ENCODE measurements at places on chromosomes 3 and 15.

DNA sequence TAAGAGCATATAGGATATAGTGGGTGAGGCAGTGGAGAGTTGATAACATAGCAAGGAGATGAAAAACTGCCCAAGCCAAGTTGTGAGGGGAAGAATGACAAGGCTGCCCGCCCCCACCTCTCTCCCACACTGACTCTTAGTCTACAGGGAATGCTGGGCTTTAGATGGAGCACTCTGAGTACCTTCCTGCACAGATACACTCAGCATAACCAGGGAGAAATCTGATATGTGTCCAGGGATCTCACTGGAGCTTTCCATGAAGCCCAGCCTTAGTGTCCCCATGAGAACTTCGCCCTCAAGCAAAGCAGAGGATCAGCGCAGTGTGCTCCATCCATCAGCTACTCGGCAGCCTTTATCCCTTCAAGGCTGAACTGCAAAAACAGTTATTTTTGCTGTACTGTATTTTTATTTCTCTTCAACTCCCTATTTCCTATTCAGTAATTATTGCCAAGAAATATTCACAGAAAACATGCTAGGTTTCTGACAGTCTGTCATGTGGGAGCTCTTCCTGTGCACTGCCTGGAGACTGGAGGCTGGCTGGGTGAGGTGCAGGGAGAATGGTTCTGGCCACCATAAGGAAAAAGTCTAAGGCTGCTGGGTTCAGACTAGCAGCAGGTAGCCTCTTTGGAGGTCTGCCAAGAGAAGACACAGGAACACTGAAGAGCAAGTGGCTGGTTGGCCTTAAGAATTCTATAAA is 475.2 kb upstream of the PPP2R3A start:
- DNase-seq: no peak

DNA sequence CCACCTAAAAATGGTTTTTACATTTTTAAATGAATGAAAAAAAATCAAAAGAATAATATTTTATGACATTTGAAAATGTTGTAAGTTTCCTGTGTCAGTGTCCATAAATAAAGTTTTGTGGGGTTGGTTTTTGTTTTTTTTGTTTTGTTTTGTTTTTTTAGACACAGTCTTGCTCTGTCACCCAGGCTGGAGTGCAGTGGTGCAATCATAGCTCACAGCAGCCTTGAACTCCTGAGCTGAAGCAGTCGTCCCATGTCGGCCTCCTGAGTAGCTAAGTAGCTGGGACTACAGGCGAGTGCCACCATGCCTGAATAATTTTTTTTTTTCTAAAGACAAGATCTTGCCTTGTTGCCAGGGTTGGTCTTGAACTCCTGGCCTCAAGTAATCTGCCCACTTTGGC is 2.8 kb upstream of the GLB1 start:
- DNase-seq: no peak

- no peak for DNase-seq
These were observed 279.8 kb downstream of the ZPLD1 start for GRCh38 chr3:102714567-102714966.

- no peak for DNase-seq
These were observed 170.5 kb downstream of the CTNNB1 start for GRCh38 chr3:41369838-41370237.

DNA sequence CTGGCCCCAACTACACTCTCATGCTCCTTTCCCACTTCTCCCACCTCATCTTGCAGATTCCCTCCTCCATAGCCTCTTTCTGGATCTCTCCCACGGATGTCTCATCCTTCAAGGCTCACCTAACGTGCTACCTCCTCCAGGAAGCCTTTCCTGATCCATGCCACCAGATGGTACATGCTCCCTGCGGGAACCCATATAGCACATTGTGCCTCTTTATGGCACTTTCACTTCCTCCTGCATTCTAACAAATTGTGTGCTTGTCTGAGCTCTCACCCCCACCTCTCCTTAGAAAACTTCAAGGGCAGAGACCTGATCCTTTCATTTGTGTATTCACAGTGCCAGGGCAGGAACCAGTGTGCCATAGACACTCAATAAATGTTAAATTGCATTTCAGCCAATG is 63.0 kb downstream of the HES1 start:
- no peak for DNase-seq

GRCh38 chr3:13637311-13637891 is 88.5 kb downstream of the FBLN2 start:
- DNase-seq: no peak

GRCh38 chr3:28617821-28618220 is 269.2 kb upstream of the AZI2 start:
- no peak for DNase-seq

DNA sequence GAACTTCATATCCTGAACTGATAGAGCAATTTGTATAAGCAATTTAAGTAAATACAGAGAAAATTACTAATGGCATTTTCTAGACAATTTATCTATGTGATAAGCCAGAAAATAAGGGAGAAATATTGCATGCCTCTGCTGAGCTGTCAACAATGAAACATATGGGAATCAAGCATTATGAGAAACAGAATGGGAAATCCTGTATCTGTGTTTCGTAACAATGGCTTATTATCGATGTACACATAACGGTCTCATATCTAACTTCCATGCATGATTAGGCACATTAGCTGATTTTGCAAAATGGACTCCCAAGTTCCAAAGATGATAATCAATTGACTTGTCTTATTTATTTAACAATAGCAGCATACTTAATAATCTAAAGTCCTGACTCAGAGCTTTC is 30.4 kb upstream of the KCNMB2 start:
- DNase-seq: no peak

- DNase-seq: no peak
These were observed 11.2 kb downstream of the DENND6A start for GRCh38 chr3:57681691-57682090.

DNA sequence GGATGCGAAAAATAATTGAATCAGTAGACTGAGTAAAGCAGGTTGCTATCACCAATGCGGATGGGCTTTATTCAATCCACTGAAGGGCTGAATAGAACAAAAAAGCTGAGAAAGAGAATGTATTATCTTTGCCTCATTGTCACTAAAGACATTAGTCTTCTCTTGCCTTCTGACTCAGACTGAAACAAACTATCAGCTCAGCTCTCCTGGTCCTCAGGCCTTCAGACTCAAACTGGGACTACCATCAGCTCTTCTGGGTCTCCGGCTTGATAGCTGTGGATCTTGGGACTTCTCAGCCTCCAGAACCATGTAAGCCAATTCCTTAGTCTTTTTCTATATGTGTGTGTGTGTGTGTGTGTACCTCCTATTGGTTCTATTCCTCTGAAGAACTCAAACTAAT is 12.6 kb downstream of the IFT57 start:
- no peak for DNase-seq

GRCh38 chr3:154656486-154656885 is 226.5 kb upstream of the GPR149 start:
- no peak for DNase-seq

GRCh38 chr15:86413191-86413590 is 333.5 kb downstream of the AGBL1 start:
- DNase-seq: no peak

- no peak for DNase-seq
These were observed 826.8 kb upstream of the NR2F2 start for GRCh38 chr15:95503640-95504225.

- DNase-seq: no peak
These were observed 14.2 kb downstream of the NR1D2 start for GRCh38 chr3:23959135-23959900.

GRCh38 chr3:30347679-30348216 is 258.7 kb upstream of the TGFBR2 start:
- DNase-seq: no peak

GRCh38 chr3:111741181-111741580 is 117.9 kb upstream of the PHLDB2 start:
- no peak for DNase-seq

- DNase-seq: no peak
These were observed 129.9 kb upstream of the UBE3A start for GRCh38 chr15:25568751-25569150.

DNA sequence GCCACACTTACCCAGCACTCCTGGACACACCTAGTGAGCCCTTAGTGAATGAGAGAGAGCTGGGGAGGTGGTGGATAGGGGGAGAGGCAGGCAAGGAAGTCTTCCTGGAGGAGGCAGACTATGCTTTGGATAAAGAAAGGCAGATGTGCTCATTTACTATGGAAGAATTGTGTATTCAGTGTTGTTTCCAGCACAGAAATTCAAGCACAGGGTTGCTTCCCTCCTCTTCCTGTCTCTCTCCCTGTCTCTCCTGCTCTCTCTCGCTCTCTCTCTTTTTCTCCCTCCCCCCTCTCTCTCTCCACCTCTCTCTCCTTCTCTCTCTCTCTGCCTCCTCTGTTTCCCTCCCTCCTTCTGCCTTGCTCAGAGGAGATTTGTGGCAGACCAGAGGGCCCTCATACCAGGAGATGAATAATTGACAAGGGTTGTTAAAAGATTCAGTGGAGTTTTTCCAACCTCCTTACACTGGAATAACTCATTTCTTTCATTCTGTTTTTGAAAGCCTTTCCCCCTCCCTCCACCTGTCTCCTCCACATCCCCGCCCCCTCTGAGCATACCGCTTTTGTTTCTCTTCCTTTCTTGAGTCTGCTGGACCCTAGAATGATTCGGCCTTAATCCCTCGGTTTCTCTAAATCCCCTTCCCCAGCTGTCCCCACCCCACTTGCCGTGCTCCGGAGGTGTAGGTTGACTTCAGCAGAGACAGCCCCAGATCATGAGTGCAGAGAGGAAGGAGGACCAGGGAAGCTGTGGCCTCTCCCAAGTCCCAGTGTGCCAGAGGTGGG is 65.6 kb downstream of the CCDC33 start:
- no peak for DNase-seq

DNA sequence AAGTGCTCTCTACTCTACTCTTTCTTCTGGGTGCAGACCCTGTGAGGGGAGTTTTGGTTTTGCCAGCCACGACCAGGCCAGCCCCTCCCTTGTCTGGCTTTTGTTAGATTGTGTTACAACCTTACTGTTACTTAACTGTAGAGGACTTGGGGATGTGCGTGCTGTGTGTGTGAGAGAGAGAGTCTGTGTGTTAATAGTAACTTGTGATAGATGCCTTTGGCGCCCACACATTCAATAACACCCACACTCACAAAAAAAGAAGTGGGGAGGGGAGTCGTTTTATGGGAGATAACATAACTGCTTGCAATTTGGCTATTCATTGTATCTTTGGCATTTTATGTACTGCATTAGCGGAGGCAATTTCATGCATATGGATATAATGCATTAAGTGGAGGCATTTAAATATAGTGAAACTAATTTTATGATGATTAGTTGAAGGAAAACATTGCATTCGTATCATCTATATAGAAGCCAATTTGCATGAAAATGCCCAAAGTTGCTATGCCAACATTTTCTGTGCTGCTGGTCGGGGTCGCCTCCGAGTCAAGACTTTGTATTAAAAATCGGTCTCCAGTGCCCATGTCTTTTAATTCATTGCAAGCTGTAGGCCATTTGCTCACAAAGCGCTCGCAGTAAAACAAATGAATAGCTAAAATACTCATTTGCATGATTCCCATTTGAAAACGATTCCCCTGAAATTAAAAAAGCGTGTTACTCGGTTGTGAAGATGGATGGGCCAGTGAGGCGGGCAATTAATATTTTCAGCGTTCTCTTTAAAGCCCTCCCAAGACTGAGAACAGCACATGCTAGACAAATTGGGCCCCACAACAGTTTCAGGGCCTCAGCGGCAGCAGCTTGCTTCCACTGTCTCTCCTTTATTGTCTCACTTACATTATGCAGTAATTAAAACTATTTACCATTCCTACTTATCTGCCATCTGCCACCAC is 158.5 kb upstream of the SMAD3 start:
- DNase-seq: no peak

DNA sequence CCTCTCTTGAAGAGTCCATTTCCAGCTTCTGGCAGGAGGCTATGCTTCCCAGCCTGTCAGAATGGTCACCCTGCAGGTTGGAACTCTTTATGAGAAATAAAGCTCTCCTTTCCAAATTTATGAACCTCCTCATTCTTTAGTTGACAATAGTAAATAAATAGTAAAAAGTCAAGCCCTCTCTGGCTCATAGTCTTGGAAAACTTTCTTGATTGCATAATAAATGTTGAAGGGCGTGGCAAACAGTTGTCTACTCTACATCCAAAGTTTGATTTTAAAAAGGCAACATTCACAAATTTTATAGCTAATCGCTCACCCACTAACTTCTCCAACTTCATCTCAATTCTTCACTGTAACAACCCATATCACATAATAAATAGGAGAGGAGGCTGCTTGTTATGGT is 58.8 kb downstream of the MCF2L2 start:
- no peak for DNase-seq

DNA sequence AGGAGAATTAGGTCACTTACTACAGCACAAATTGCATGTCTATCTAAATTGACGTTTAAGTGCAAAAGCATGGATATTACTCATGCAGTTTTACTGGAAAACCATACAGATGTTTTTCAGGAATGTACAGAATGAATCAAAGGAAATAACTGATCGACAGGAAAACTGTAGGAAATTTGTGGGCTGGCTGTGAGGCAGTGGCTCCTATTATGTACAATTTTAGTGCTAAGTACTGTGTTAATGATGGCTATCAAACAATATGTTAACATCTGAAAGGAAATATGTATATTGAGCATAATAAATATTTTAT is 6.9 kb downstream of the NUDT16 start:
- no peak for DNase-seq

- no peak for DNase-seq
These were observed 105.5 kb downstream of the HHLA2 start for GRCh38 chr3:108401836-108402235.

GRCh38 chr15:80445300-80446041 is 41.3 kb downstream of the ARNT2 start:
- no peak for DNase-seq

- DNase-seq: no peak
These were observed 624 bp downstream of the BRK1 start for GRCh38 chr3:10116138-10116460.

GRCh38 chr15:75195766-75196241 is 5.9 kb upstream of the C15orf39 start:
- no peak for DNase-seq

GRCh38 chr3:183330881-183331280 is 77.8 kb downstream of the B3GNT5 start:
- DNase-seq: no peak

- no peak for DNase-seq
These were observed 82.2 kb downstream of the SRGAP3 start for GRCh38 chr3:9167222-9167621.

DNA sequence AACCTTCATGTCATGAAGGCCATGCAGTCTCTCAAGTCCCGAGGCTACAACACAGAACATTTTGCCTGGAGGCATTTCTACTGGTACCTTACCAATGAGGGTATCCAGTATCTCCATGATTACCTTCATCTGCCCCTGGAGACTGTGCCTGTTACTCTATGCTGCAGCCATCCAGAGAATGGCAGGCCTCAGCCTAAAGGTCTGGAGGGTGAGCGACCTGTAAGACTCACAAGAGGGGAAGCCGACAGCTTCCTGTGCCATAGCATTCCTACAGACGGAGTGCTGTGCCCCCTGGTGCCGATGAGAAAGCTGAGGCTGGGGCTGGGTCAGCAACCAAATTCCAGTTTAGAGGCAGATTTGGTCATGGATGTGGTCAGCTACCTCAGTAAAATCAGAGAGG is 51.3 kb upstream of the CADPS start:
- DNase-seq: no peak

- DNase-seq: no peak
These were observed 303.4 kb upstream of the ICE2 start for GRCh38 chr15:60782316-60782715.

- DNase-seq: no peak
These were observed 20.0 kb downstream of the GPR15 start for GRCh38 chr3:98551754-98552153.
